ENCODE measurements at places on chromosomes 16 and 17.
A peak's percentile ranks its signal among the peaks of the same experiment; 100 is the strongest.

DNA sequence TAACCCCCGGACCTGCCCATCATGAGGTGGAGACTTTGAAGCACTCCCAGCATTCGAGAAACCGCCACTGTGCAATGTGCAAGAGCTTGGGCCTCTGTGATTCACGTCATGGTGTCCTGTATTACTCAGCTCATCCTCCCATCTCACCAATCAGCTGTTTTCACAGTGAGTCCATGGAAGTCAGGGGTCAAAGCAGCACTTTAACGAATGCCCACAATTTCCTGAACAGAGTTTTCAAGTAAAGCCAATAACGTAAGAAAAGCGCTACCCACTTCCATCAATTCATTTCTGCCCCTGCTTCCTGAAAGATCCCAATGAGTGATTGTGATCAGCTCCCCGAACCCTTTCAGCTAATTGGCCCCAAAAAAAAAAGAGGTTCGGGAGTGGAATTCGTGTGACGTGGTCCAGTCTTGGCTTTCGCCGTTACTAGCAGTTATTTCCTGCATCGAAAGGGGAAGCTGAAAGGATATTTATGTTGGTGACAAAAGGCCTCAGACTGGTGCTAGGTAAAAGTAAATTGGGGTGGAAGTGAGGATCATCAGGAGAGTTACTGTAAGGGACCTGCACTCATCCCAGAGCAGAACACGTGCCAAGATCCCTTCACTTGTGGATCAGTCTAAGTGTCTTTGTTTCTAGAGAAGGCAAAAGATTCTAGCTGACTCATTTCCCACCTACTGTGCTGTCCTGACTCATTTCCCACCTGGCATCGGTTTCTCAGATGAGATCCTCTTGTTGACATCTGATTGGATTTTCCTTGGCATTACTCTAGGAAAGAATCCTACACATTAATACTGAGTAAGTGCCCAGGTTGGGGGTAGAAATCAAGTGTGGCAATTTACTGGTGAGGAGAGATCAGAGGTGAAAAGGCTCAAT lies 136.7 kb upstream of the NUDT7 start:
- ATAC-seq, result no peak

GRCh38 chr17:9817086-9817485 lies 4.8 kb downstream of the GSG1L2 start:
- ATAC-seq, result peak; percentile 83

DNA sequence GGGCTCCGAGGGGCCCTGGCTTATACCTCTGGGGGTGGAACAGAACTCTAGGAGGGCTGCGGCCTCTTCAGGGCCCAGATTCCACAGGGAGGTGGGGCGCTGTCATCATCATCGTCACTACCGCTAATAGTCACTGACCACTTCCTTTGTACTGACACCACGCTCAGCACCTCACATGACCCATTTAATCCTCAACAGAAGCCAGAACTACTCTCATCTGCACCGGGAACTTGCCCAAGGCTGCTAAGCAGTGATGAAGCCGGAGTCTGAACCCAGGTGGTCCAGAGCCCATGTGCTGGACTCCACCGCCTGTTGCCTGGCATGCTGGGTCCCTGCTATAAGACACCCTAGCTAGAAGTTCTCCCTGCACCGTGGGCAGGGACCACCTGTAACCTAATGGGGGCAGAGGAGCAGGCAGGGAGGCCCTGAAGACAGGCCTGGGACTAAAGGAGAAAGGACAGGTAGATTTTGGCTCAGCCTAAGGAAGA lies 12.0 kb downstream of the UNC13D start:
- ATAC-seq, result no peak

DNA sequence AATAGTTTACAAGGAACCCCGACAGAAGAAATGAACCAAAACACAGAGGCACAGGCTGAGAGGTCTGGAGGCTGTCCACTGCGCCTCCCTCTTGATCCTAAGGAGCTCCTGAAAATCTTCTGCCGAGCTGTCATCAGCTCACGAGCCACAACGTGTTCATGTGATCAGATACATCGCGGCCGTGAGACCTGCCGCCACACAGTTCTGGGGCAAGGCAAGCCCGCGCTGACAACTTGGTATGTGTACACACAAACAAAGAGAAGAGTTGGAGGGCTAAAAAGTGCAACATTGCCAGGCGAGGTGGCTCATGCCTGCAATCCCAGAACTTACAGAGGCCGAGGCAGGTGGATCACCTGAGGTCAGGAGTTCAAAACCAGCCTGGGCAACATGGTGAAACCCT lies 7.6 kb downstream of the EXOC7 start:
- ATAC-seq, result no peak

GRCh38 chr16:75073545-75074303 lies 42.9 kb downstream of the LDHD start:
- no peak for ATAC-seq

DNA sequence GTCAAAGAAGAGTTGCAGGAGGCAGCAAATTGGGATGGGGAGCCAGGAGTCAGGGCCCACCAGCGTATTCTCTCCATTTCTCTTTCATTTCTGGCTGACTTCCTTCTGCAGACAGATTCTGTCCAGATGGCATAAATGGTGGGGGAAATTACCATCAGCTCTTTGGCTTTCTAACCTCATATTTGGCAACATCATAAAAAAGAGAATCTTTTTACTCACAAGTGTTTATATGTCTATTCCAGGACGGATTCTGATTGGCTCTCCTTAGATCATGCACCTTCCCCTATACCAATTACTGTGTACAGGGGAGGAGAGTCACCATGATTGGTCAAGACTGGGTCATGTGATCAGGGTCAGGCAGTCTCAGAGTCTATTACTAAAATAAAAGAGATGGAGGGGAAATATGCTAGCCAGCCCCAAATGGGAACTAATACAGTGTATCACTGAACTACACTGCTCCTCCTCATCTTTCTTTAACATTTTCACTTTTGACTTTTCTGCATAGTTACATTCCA lies 537.1 kb upstream of the EEF2KMT start:
- no peak for ATAC-seq

DNA sequence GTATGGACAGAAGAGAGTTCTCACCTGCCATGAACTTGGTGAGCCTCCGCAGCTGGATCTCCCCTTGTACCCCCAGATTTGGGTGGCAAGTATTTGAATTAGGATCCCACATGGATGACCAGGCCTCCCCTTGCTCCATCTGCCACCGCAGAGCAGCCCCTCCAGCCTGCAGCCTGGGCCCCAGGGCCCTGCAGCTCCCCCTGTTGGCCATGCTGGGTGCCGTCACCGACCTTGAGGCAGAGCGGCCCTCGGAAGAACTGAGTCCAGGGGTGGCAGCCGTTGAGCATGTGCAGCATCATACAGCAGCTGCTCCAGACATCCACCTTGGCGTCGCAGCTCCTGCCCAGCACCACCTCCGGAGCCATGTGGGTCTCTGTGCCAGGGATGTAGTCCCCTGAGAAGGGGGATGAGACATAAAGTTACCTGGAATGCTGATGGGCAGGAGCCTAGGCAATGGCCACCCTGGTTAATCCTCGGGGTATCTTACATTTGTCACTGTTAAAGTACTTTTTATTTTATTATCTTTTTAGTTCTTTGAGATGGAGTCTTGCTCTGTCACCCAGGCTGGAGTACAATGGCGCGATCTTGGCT lies 9.0 kb upstream of the SPATA32 start:
- peak; percentile 33 for ATAC-seq

- no peak for ATAC-seq
These were observed 19.8 kb upstream of the SCIMP start for GRCh38 chr17:5254414-5254813.

- ATAC-seq, result no peak
These were observed 53.4 kb downstream of the ARSG start for GRCh38 chr17:68344701-68345136.

GRCh38 chr16:26712876-26713275 lies 353.9 kb upstream of the C16orf82 start:
- ATAC-seq, result no peak

DNA sequence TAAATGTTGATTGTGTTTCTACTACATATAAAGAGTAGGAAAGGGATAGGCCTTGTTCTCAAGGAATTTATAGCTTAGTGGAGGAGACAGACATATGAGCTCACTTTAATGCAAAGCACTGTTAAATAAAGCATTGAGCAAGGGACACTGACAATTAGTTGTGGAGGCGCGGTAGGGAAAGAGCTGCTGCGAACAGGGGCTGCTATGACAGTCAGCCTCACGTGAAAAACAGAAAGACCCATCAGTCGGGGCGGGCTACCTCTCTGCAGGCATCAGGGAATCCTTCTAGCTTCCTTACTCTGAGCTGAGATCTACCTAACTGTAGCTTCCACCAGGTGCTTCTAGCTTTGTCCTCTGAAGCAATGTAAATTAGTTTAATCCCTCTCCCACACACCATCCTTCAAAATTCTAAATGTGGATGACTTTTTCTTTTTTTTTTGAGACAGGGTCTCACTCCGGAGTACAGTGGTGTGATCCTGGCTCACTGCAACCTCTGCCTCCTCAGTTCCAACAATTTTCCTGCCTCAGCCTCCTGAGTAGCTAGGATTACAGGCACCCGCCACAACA lies 129.9 kb upstream of the ZFHX3 start:
- no peak for ATAC-seq

DNA sequence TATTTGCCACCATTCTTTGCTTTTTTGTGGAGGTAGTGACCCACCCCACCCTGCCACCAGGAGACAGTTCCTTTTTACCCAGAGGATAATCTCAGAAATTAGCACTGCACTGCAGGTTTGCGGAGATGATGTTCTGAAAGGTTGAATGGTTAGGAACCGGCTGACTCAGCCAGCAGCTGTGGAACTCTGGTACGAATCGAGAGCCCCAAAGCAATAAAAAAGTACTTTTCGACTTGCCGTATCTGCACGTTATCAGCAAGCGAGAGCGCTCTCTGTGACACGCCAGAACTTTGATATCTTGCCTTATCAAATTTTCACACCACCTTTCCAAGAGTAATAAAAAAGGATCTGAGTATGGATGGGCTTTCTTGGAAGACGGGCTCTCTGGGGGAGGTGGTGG lies 96.3 kb upstream of the EEF2KMT start:
- no peak for ATAC-seq

DNA sequence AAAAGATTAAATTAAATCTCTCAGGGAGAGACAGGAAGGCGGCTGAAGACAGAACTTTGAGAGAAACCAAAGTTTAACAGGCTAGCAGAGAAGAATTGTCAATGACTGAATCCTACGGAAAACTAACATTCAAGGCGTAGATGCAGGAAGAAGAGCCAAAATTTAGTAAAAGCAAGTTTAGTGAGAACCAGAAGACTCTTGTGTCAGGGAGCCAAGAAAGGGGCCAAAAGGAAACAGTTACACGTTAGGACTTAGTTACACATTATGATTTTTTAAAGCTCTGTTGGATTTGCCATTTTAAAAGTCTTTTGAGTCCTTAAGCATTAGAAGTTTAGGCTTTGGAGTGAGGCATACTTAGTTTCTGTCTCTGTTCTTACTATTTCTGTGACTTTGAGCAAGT lies 164.6 kb downstream of the CHD9 start:
- no peak for ATAC-seq

DNA sequence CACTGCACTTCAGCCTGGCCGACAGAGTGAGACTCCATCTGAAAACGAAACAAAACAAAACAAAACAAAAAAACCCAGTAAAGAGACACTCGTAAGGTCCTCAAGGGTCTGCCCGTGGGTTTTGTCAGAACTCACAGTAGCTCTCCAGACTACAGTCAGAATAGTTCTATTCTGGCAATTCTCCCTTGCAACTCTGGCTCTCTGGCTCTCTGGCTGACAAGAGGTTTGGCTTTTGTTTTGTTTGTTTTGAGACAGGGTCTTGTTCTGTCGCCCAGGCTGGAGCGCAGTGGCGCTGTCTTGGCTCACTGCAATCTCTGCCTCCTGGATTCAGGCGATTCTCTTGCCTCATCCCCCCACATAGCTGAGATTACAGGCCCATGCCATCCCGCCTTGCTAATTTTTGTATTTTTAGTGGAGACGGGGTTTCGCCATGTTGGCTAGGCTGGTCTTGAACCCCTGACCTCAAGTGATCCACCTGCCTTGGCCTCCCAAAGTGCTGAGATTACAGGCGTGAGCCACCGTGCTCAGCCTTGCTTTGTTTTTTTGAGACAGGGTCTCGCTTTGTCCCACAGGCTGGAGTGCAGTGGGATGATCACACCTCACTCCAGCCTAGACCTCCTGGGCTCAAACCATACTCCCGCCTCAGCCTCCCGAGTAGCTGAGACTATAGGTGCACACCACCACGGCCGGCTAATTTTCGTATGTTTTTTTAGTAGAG lies 20.5 kb upstream of the CHP2 start:
- ATAC-seq, result no peak

- ATAC-seq, result peak; percentile 63
These were observed 6.2 kb downstream of the DNAJC7 start for GRCh38 chr17:42010898-42011516.

- ATAC-seq, result no peak
These were observed 7.3 kb downstream of the ESRP2 start for GRCh38 chr16:68228652-68229051.

DNA sequence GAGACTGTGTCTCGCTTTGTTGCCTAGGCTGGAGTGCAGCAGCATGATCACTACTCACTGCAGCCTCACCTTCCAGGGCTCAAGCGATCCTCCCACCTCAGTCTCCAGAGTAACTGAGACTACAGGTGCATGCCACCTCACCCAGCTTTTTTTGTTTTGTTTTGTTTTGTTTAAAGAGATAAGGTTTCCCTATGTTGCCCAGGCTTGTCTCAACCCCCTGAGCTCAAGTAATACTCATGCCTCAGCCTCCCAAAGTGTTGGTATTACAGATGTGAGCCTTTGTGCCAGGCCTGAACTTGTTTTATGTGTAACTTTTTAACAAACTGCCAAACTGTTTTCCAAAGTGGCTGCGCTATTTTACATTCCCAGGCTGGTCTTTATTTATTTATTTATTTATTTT lies 41.8 kb upstream of the NUDT7 start:
- no peak for ATAC-seq

DNA sequence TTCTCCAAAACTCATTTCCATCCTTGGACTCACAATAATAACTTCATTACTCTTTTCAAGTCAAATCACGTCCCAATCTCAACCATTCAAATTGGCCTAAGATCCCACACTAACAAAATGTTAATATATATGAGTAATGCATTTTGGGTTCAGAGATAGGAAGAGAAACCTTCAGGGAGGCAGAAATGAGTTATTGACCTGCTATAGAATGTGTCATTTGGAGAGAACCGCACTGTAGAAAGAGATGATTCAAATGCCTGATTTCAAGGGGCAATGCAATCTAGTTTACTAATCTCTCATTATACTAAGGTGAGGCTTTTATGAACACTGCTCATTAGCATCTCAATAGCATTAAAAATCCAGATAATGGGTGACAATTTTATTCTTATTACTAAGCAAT lies 1595.0 kb upstream of the GOT2 start:
- ATAC-seq, result no peak

GRCh38 chr16:2468725-2469398 lies 2.2 kb upstream of the NTN3 start:
- peak; percentile 17 for ATAC-seq

- ATAC-seq, result no peak
These were observed 9.1 kb downstream of the RMI2 start for GRCh38 chr16:11354407-11354732.

- peak; percentile 77 for ATAC-seq
These were observed 336.4 kb downstream of the SEC14L1 start for GRCh38 chr17:77476931-77477805.
